Urinary bladder (tissue), 4 donors: ENCODE measurements at places on chromosomes 11 and 22. TPM values are rescaled to one million over a fixed set of nuclear protein-coding genes. Genes with fewer than 3 reads are reported as not detected.
A peak's percentile ranks its signal among the peaks of the same experiment; 100 is the strongest.

GRCh38 chr22:42217019-42217751 is 53.3 kb downstream of the TCF20 start:
- no peak for DNase-seq

DNA sequence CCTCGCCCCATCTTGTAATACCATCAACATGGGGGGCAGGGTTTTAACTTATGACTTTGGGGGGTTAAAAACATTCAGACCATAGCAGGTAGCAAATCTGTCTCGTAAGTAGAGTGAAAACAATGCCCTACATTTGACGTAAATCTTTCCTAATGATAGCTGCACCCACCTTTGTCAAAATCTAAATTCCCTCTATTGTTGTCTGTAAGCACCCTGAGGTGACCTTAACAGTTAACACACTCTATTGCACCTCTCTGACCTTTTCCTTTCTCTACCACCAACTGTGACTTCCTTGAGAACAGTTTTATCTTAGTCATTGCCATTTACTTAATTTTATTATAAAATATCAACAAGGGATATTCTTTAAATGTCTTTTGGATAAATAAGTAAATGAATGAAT is 1024.9 kb upstream of the CNTN5 start:
- no peak for DNase-seq

DNA sequence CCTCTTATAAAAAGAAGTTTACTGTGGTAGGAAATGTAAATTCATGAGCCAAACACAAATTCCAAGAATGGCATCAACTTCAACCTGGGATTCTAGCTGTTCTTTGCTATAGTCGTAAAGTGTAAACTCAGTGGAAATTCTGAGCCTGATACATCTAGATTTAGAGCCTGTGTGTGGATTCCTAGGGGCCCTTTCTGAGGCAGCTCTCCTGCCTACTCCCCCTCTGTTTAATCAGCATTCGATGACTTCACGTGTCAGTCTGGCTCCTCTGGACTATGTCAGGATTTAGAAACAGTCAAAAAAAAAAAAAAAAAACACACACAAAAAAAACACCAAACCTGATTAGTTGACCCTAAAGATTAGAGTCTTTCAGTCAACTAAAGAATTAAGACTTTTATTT is 93.1 kb upstream of the SC5D start:
- DNase-seq: peak; percentile 18

DNA sequence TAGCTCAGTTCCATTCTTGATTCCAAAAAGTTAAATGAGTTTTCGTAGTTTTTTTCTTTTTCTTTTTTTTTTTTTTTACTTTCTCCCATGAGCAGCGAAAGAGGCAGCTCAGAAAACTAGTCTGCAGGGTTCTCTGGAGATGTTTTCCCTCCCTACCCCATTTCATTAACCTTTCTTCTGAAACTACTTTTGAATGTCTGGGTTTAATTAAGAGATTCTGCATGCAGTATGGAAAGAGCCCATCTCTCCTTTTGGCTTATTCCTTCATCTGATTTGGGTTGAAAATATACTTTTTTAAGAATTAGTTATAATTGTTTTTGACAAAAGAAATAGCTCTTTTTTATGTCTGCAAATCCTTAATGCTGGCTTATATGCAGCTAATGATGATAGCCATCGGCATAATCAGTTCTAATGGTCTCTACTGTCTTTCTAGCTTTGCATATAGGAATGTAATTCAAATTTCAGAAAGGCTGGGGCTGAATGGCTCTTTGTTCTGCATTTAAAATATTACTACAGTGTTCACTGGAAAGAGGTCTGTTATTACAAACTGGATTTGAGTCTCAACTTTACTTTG is 265.3 kb downstream of the FAT3 start:
- DNase-seq: no peak

DNA sequence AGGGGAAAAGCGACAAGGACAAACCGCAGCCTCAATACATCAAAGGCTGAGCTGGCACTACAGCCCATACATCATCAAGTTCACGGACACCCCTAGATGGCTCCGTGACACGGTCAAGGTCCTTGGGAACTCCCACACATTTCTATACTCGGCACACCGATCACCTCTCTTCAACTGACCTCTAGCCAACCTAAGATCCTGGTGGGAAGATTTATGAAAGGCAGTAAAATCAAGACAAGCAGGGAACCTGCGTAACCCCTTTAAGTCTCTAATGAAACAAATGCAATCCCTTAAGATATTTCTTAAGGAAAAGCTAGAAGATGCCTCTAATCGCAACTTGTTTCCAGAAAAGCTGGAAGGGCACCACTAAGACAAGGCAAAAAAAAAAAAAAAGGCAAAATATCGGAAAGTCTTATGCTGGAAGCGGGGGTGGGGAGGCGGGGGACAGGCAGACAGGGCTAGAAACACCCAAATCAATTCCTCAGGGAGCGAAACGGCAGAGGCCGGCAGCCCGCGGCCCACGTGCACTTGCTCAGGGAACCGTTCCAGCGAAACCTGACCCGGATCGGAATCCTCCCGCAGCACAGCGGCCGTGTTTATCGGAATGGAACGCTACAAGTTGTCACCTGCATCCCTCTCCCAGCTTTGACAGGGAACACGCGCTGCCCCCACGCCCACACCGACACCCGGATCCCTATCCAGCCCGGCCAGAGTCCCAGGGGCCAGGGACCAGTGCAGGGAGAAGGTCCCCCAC is 1.4 kb downstream of the ARHGAP20 start:
- DNase-seq: no peak

- DNase-seq: peak; percentile 40
Observed at GRCh38 chr11:123429913-123430720, at the start of gene GRAMD1B. Gene GRAMD1B (plus strand): TSS chr11:123430269. CDS start chr11:123430793, 524 bp downstream.

- DNase-seq: no peak
Observed at GRCh38 chr11:79906164-79906563, 465.3 kb upstream of the TENM4 start.

The ART5 gene
- total RNA-seq: not detected
